Heart left ventricle (tissue), 16 donors: ENCODE measurements at places on chromosomes 13 and 19. TPM values are rescaled to one million over a fixed set of nuclear protein-coding genes. Genes with fewer than 3 reads are reported as not detected.
A peak's percentile ranks its signal among the peaks of the same experiment; 100 is the strongest.

DNA sequence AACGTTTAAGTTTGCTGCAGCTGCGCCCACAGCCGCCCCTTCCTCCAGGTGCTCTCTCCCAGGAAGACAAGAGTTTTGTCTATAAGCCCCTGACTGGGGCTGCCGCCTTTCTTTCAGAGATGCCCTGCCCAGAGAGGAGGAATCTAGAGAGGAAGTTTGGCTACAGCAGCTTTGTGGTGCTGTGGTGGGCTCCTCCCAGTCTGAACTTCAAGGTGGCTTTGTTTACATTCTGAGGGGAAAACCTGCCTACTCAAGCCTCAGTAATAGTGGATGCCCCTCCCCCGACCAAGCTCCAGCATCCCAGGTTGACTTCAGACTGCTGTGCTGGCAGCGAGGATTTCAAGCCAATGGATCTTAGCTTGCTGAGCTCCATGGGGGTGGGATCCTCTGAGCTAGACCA is 6.4 kb upstream of the ERICH6B start:
- DNase-seq = no peak

DNA sequence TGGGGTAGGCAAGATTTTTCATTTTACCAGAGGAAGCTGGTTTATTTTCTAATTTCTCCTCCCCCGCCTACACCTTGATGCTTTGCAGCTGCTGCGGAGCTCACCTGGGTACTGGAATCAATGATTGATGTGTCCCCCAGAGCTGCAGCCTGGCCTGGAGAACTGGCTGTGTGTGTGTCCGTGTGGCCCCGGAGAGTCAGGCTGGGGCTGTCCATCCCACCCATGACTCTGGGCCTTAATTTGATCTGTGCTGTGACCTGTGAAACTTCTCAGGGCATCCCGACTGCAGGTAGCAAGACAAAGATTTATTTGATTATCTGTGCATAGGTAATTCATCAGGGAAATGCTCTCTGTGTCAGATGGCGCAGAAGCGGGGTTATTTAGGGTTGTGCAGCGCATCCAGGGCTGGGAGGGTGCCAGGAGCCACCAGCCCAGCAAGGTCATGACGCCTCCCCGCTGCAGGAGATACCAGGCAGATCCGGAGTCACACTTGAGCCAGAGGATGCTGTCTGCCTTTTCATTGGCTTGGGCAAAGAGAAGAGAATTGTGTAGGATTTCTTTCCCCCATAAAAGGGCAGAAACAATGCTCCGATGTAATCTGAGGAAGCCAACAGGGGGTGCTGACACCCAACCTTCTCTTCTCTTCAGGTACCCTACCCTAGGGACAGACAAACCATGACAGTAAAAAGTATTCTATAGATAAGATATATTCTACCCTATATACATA is 346.6 kb downstream of the TSHZ3 start:
- no peak for DNase-seq

Gene KIR3DL2
- 0.04 TPM for polyA plus RNA-seq

Gene PINLYP
- polyA plus RNA-seq = 3.0 TPM

- DNase-seq = no peak
Observed at GRCh38 chr19:19294914-19295313, 21.8 kb upstream of the TM6SF2 start.

GRCh38 chr13:61779456-61779855 is 363.8 kb upstream of the PCDH20 start:
- DNase-seq = no peak

DNA sequence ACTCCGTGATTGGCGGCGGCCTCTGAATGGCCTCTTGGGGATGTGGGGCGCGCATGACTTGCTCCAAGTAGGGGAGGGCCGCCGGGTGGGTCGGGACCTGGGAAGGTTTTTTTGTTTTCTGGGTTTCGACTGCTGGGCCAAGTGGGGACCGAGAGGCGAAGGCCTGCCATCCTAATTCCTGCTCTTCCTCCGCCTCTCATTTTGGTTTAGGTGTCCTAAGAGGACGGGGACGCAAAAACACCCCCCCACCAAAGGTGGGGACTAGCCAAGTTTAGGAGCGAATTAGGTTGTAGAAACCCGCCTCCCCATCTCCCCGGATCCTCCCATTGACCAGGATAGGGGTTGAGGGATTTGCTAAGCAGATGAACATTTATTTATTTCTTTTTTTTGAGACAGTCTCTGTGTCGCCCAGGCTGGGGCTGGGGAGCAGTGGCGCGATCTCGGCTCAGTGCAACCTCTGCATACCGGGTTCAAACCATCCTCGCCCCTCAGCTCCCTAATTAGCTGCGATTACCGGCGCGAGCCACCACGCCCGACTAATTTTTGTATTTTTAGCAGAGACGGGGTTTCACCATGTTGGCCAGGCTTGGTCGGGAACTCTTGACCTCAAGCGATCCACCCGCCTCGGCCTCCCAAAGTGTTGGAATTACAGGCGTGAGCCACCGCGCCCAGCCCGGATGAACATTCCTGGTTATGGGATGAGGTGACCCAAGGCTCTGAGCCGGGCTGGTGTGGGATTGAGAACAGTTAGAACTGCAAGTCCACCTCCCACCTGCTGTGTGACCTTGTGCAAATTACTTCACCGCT is 838 bp downstream of the PPP2R1A start:
- DNase-seq = peak; percentile 67

GRCh38 chr13:59211606-59212005 is 952.1 kb downstream of the DIAPH3 start:
- DNase-seq = no peak

Gene ZNF224
- 7.1 TPM for polyA plus RNA-seq

DNA sequence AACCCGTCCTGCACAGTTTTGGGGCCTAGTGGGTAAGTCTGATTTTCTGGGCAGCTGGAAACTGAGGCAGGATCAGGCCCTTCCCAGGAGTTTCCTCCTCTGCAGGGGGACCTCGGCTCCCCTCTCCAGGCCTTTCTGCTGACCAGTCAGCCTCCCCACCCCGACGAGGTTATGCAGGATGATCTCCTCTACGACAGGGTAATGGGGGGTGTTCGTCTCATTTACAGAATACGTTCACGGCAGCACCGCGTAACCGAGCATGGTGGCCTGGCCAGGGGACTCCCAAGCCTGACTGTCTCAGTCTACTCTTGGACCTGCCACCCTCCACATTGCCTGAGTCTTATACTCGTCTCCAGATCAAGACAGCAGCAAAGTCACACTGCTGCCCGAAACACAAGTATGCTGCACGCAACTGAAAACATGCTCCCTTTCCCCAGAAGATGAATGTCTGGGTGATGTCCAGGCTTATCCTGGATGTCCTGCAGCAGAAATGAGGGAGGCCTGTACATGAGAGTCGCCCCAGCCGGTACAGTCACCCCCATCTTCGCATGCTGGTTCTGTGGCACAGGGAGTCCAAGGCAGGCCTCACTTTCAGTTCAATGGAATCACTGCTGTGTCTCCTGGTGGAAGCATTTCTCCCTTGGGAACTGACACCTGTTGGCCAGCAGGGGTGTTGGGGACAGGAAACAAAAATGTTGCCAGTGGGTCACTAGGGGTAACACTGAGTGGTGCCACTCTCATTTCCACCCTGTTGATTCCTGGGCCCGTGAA is 120.8 kb downstream of the SOX1 start:
- DNase-seq = no peak

DNA sequence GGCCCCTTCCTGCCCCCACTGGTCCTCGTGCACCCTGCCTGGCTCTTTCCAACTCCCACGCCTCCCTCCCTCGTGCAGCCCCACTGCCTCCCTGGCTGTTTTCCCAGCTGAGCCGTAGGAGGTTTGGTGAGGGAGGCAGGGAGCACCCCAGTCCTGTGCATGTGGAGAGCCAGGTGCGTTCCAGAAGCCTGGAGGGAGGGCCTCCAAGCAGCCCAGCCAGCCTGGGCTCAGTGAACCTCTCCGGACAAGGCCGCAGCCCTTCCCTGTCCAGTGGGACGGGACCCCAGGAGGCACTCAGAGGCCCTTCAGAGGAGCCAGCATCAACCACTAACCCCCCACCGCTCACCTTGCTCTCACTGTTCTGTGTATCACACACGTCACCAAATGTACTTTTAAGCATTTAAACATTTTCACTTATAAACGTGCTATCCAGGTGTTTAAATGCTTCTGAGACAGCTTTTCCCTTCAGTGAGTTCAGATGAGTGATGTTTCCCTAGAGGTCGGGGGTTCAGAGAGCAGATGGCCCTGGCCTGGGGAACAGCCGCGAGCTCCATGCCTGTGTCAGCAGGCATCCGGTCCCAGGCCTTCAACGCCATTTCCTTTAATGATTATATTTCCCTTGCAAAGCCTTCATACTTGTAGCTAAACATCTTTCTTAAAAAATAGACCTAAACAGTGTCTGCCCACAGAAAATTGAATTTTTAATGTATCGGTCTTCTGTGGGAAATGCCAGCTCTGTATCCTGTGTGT is 122.6 kb downstream of the ATP11A start:
- DNase-seq = no peak

Gene TEX101
- polyA plus RNA-seq = not detected

DNA sequence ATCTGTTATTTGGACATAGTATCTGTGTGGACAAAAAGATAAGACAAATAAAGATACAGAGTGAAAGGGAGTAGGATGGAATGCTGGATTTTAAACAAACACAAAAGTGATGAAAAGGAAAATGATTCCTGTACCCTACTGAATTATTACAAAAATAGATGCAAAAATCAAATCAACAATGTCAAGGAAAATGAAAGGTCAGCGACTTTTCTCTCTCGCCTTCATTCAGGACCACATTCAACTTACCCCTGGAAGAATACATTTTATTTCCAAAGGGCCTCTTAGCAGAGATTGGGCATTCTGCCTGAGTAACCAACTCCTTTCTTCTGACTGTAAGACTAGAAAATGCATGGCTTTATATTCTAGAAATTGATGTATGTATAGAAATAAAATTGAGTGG is 28.8 kb upstream of the FAM124A start:
- no peak for DNase-seq

DNA sequence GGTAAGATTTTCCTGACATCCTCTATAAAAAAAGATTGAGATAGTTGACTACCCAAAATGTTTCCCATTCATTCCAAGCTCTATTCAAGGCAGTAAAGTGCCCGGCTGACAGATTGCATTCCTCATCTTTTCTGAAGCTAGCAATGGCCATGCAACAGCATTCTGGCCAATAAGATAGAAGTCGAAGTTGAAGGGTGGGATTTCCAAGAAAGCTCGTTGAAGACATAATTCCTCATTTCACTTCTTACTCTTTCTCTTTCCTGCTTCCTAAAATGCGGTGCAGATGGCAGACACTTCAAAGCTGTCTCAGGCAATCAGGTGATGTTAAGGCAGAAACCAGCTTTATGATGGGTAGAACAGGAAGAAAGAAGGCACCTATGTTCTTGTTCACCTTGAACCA is 13.4 kb upstream of the ALOX5AP start:
- no peak for DNase-seq
